ENCODE measurements at places on chromosomes 12 and 14.

DNA sequence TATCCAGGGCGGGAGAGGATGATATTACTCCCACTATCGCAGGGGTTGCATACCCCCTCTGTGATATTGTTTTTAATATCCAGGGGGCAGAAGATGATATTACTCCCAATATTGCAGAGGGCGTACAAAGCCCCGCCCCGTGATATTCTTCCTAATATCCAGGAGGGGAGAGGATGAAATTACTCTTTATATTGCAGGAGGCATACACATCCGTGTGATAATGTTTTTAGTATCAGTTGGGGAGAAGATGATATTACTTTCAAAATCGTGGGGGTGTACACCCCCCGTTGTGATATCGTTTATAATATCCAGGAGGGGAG, 52.9 kb upstream of the OXA1L start:
- no peak for DNase-seq

DNA sequence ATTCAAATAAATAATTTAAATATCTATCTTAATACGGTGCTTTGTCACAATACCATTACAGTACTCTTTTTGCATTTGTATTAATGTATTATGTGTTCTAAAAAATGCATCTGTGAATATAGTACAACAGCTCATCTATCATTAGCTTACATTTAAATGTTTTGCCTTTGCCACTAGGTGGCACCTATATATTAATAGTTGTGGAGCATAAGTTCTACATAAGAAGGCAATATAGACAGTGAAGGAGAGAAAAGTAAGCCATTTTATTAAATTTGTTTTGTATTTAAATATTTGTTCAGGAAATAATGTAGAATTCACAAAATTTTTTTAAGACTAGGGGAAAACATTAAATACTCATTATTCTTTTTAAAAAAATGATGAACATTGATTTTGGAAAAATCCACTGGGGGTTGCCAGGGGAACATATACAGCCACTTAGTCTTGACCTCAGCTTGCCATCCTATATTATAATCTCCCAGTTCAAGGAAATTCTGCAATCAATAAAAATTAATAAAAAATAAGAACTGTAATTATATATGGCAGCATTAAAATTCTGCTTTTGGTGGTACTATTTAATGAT, 9.8 kb downstream of the CCER1 start:
- DNase-seq: no peak

DNA sequence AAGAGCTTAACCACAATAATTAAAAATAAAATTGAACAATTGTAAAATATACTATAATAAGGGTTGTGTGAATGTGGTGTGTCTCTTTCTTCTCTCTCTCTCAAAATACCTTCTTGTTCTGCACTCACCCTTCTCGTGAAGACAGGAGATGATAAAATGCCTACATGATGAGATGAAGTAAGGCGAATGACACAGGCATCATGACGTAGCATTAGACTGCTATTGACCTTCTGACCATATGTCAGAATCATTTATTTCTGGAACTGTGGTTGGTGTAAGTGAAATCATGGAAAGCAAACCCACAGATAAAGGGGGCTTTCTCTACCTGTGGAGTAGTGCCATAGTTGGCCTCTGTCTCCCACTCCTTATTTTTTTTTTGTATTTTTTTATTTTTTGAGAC, 37.8 kb upstream of the NUAK1 start:
- no peak for DNase-seq

GRCh38 chr12:46356655-46357437, 15.7 kb downstream of the SLC38A2 start:
- no peak for DNase-seq

- no peak for DNase-seq
These were observed 8.3 kb upstream of the OR11H6 start for GRCh38 chr14:20215196-20215595.

Data from activated T-helper 1 cell treated with Interleukin-2 at 50 U/mL for 16 hours (primary cell).